ENCODE measurements at places on chromosomes 3 and 15. TPM values are rescaled to one million over a fixed set of nuclear protein-coding genes. Genes with fewer than 3 reads are reported as not detected.

DNA sequence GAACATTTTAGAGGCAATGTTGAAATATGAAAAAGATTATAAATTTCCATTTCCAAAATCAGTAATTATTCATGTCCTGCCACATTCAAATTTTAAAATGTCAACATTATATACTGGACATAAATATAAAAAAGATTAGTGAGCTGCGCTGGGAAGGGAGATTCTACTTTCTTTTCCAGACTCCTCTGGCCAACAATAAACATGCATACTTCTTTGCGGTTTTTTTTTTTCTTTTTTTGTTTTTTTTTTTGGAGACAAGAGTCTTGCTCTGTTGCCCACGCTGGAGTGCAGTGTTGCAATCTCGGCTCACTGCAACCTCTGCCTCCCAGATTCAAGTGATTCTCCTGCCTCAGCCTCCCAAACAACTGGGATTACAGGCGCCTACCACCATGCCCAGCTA, 105.5 kb downstream of the ADAM10 start:
- no peaks in the 10 kb centered on the region for H3K4me1 ChIP-seq
- H3K27me3 ChIP-seq, result no peaks in the 10 kb centered on the region
- H3K4me3 ChIP-seq, result no peak overlapping the region
- DNase-seq, result no peak
- peaks cover 39% of the 10 kb centered on the region for H3K36me3 ChIP-seq
- no peak overlapping the region for H3K27ac ChIP-seq

GRCh38 chr3:162019817-162020216, 523.2 kb downstream of the OTOL1 start:
- H3K4me1 ChIP-seq, result no peaks in the 10 kb centered on the region
- H3K27ac ChIP-seq, result no peak overlapping the region
- H3K4me3 ChIP-seq, result no peak overlapping the region
- no peaks in the 10 kb centered on the region for H3K36me3 ChIP-seq
- H3K27me3 ChIP-seq, result no peaks in the 10 kb centered on the region

DNA sequence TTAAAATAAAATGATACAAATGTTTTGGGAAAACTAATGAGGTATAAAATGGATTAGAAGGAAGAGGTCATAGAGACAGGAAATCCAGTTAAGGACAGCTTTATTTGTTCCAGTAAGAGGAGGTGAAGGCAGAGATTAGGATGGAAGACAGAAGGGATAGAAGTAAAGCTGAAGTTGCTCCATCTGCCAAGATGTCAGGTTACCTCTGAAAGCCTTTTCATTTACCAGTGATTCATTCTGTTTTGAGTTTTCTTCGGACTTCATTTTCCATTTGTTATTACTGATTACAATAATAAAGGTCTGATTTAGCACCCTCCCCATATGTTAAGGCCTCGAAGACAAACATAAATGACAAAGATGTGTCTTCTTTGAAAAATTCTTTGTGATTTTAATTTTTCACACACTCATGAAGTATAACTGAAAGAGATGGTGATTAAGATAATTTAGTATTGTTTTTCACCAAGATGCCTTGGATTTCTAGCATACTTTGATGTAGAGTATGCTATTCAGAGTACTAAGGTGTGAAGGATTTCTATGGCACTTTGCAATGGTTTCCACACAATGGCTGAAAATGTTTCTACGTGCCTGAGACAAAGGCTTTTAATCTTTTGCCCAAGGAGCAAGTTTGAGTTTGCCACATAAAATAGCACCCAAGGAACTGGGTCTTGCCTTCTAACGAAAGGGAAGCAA, 75.4 kb upstream of the PLAAT1 start:
- H3K36me3 ChIP-seq, result no peaks in the 10 kb centered on the region
- no peaks in the 10 kb centered on the region for H3K27me3 ChIP-seq
- H3K27ac ChIP-seq, result no peak overlapping the region

GRCh38 chr3:61110576-61110975, 140.7 kb downstream of the FHIT start:
- no peaks in the 10 kb centered on the region for H3K4me1 ChIP-seq
- H3K4me3 ChIP-seq, result no peak overlapping the region
- no peak for DNase-seq
- no peaks in the 10 kb centered on the region for H3K36me3 ChIP-seq

DNA sequence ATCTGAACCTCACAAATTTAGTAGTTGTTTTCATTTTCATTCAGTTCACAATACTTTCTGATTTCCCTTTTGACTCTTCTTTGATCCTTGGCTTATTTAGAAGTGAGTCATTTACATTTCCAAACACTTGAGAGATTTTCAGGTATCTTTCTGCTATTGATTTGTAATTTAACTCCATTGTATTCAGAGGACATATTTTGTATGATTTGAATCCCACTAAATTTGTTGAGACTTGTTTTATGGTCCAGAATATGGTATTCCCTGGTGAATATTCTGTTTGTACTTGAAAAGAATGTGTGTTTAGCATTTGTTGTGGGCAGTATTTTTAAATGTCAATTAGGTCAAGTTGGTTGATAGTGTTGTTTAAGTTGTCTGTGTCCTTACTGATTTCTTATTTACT, 29.6 kb downstream of the FAN1 start:
- no peaks in the 10 kb centered on the region for H3K4me1 ChIP-seq
- H3K36me3 ChIP-seq, result peaks cover 64% of the 10 kb centered on the region
- H3K4me3 ChIP-seq, result no peak overlapping the region
- no peak for DNase-seq
- H3K27me3 ChIP-seq, result no peaks in the 10 kb centered on the region

DNA sequence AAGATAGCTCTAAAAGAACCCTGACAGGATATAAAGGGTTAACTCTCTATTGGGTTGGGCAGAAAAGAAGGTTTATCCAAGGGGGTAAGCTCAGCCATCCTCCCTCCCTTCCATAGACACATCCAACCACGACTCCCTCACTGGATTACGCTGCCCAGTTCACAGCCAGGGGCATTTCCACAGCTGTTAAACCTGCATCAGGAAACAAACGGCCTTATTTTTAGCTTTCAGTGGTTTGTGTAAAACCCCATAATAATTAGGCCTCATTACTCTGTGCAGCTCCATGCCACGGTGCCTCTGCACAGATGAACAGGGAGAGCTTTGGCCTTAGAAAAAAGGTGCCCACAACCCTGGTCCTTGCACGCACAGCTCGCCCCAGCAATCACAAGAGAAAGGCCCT, 110.6 kb downstream of the GABRB3 start:
- no peak overlapping the region for H3K27ac ChIP-seq
- H3K27me3 ChIP-seq, result no peaks in the 10 kb centered on the region
- H3K4me1 ChIP-seq, result no peaks in the 10 kb centered on the region
- no peak for DNase-seq
- no peaks in the 10 kb centered on the region for H3K36me3 ChIP-seq

The EAF1 gene
- polyA plus RNA-seq, result 24.2 TPM

The LRRC15 gene
- not detected for polyA plus RNA-seq

The ISL2 gene
- 2.1 TPM for polyA plus RNA-seq

The ATP13A3 gene
- polyA plus RNA-seq, result 4.7 TPM

The CHRFAM7A gene
- 2.6 TPM for polyA plus RNA-seq

The ADGRG7 gene
- not detected for polyA plus RNA-seq

The SERINC4 gene
- polyA plus RNA-seq, result 0.70 TPM

The LRTM1 gene
- polyA plus RNA-seq, result not detected

The IL20RB gene
- 0.47 TPM for polyA plus RNA-seq

The STX19 gene
- polyA plus RNA-seq, result not detected

The LTF gene
- polyA plus RNA-seq, result not detected
